Astrocyte of the hippocampus (primary cell): ENCODE measurements at places on chromosomes 12 and 14.

DNA sequence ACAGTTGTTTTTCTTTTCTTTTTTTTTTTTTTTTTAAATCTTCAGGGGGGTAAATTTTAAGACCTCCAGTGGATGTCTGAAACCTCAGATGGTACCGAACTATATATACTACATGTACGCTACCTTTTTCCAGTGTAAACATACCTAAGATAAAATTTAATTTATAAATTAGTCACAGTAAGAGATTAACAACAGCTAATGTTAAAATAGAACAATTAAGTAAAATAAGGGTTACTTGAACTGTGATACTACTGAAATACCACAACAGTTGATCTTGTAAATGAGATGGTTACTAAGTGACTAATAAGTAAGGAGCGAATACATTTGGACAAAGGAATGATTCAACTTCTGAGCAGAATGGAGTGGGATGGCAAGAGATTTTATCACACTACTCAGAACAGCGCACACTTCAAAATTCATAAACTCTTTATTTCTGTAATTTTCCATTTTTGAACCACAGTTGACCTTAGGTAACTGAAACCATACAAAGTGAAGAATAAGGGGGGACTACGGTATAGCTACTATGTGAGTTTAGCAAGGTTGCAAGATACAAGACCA is 80.5 kb upstream of the PCED1B start:
- peak; percentile 68 for DNase-seq

GRCh38 chr12:114266536-114266935 is 139.4 kb downstream of the TBX5 start:
- DNase-seq = no peak

- DNase-seq = peak; percentile 34
These were observed 183.1 kb downstream of the KLHL28 start for GRCh38 chr14:44778604-44779003.

- no peak for DNase-seq
These were observed 5.6 kb upstream of the ACTN1 start for GRCh38 chr14:68984686-68985085.

GRCh38 chr14:68561531-68562007 is 231.3 kb downstream of the ZFP36L1 start:
- DNase-seq = no peak

DNA sequence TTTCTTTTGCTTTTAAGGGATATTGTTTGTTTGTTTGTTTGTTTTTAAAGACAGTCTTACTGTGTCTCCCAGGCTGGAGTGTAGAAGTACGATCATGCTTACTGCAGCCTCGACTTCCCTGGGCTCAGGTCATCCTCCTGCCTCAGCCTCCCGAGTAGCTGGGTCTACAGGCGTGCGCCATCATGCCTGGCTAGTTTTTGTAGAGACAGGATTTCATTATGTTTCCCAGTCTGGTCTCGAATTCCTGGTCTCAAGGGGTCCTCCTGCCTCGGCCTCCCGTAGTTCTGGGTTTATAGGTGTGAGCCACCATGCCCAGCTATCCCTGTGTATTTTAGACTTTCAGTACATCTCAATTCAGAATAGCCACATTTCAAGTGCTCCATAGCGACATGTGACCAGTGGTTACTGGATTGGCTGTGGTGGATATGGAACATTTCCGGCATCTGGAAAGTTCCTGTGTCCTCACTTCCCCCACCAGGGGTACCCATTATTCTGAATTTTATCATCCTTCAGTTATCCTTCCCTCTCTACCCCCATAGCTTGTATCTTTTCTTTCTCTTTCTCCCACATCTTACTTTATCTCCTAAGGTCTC is 61.1 kb downstream of the HRK start:
- DNase-seq = peak; percentile 16

DNA sequence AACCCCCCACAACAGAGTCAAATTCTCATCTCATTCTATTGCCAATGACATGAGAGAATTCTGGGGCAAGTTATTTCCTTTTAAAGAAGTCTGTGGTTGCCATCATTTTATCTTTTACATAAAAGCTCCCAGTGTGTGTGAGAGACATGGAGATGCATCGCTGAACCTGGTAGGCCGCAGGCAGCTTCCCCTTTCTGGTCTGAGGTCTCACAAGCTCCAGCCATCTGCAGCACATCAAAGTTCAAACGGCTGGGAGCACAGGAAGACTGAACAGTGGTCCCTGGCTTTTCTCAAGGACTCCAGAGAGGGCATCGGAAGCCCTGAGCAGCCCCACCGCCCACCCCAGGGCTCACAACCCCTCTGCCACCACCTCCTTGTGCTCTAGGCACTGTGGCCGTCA is 141.7 kb downstream of the RIMBP2 start:
- DNase-seq = no peak
